Epithelial cell of proximal tubule (primary cell): ENCODE measurements at places on chromosomes 5 and 9. TPM values are rescaled to one million over a fixed set of nuclear protein-coding genes. Genes with fewer than 3 reads are reported as not detected.

The CCL28 gene
- total RNA-seq = 2.1 and 6.2 TPM in 2 replicates

The ANKDD1B gene
- 0.07 and 1.3 TPM in 2 replicates for total RNA-seq

The GIN1 gene
- total RNA-seq = 3.4 and 5.0 TPM in 2 replicates

The CCNH gene
- total RNA-seq = 61.7 and 62.0 TPM in 2 replicates

- no peak for DNase-seq
These were observed 173.2 kb downstream of the GAS1 start for GRCh38 chr9:86774116-86774515.

DNA sequence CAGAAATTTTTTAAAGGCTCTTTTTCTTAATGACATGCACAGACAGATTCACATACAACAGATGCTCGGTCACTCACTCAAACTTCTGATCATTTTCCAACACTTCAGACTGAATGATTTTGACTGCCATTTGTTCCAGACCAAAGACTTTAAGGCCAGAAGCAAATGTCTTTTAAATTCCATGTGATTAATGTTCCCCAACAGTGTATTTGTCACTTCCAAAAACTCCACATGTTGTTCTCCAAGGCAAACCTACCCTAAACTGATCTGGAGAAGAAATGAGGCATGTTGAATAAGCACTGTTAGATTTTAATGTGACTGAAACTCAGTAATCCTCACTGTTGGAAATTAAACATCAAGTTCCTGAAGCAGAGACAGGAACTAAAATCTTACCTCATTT lies 366.7 kb downstream of the GABRG2 start:
- peak; percentile 93 for DNase-seq

DNA sequence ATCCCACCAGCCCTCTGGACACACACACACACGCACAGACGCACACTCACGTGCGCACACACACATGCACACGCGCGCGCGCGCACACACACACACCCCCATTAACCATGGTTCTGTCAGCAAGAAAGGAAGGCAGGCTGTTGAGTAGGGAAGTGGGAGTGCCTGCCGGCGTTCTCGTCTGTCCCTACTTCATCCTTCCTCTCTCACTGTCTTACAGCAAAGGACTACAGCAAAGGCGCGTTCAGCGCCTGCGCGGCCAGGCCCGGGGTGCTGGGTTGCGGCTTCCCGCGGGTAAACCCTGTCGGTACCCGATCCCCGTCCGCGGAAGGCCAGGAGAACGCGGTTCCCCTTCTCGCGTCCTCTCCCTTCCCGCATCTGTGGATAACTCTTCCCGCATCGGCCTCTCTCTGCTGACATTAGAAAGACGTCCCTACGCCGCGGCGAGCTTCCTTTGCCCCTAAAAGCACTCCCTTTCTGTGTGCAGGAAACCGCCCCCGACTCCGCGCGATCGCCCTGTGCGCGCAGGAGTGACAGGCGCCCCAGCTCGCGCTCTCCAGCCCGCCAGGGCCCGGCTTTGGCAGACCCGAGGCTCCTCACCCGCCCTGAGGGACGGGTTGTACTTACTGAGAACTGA lies 219.2 kb downstream of the AGTPBP1 start:
- no peak for DNase-seq

DNA sequence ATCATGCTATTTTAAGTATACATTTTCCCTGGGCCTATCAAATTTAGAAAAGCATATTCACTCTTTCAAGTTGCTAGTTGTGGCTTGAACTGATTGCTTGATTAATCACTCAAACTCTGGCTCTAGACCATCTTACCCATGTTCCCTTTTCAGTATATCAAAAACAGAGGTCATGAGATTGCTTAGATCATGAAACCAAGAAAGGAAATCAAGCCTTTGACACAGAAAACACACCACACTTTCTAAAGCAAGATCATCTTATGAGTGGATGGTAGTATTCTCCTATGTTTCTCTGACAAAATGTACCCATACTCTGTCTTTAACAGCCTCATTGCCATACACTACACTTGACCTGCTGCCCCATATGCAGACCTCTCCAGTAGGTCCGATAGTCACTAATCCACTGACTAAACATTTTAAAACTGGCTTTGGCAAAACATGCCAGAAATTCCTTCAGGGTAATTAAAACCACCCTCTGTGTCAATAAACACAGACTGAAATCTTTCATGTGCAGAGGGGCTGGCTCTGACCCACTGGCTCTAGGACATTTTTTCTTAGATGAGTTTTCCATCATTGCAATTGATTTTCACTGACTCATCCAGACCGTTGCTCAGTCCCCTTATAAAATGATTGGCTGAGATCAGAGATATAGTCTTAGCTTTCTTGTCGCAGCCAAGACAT lies 18.2 kb downstream of the PPP2R2B start:
- peak; percentile 80 for DNase-seq

GRCh38 chr5:151686674-151687407 lies at the start of gene SPARC:
Gene SPARC, minus strand, starts transcription at chr5:151686915. Its CDS starts 10,727 bp downstream, at chr5:151676188.
- no peak for DNase-seq

DNA sequence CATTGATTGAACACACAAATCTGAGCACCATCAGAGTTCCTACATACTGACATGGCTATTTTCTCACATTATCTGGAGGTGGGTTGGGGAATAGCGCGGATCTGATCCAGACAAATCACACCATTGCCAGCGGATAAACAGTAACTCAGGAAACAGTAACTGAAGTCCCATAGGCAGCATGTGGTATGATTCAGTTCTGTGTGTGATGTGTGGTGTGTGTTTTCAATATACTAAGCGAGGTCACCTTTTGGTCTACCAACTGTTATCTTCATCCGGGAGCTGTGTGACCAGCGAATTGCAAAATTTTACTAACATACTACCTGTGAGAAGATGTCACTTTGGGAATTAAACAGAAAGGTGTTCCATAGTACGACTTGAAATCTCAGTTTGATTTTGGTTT lies 50.1 kb downstream of the PKD2L2 start:
- no peak for DNase-seq

GRCh38 chr5:57839025-57839424 lies 356.4 kb upstream of the ACTBL2 start:
- DNase-seq = no peak
